ENCODE measurements at places on chromosomes 2 and 18. TPM values are rescaled to one million over a fixed set of nuclear protein-coding genes. Genes with fewer than 3 reads are reported as not detected.

The GPR75 gene
- 1.1 TPM for total RNA-seq

The MYO3B gene
- 0.05 TPM for total RNA-seq

- DNase-seq: no peak
Measured at GRCh38 chr2:145018502-145018901, 498.6 kb upstream of the ZEB2 start.

- no peak for DNase-seq
Measured at GRCh38 chr2:203155406-203155805, 83.4 kb upstream of the CYP20A1 start.
